ENCODE measurements at places on chromosomes 2 and 18. TPM values are rescaled to one million over a fixed set of nuclear protein-coding genes. Genes with fewer than 3 reads are reported as not detected.

Gene GALNT13
- not detected for total RNA-seq

Gene USP14
- 16.6 TPM for total RNA-seq

GRCh38 chr2:160474319-160474645 is 19.3 kb downstream of the RBMS1 start:
- DNase-seq: no peak

GRCh38 chr2:155665704-155666103 is 666.8 kb downstream of the NR4A2 start:
- DNase-seq: no peak

DNA sequence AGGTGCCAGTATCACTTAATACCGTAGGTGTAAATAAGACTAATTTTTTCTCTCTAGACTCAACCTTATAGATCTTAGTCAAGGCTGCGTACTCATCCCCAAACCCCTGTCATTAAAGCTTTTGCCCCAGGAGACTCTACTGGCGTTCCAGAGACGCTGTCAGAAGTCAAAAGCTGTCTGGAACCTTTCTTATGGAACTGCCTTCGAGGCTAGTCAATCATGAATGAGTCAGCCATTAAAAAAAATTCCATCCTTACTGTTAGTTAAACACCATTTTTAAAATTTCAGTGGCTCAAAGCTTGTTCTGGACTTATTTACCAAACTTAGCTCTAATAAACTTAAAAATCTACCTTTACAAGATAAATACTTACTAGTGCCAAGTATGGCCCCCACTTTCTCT is 52.1 kb downstream of the SPRED2 start:
- peak; percentile 61 for DNase-seq

GRCh38 chr2:38765149-38765548 is 12.9 kb upstream of the GEMIN6 start:
- no peak for DNase-seq

- no peak for DNase-seq
Measured at GRCh38 chr2:119059287-119059686, 99.3 kb downstream of the C1QL2 start.

Gene MALL
- total RNA-seq: 3.8 TPM

DNA sequence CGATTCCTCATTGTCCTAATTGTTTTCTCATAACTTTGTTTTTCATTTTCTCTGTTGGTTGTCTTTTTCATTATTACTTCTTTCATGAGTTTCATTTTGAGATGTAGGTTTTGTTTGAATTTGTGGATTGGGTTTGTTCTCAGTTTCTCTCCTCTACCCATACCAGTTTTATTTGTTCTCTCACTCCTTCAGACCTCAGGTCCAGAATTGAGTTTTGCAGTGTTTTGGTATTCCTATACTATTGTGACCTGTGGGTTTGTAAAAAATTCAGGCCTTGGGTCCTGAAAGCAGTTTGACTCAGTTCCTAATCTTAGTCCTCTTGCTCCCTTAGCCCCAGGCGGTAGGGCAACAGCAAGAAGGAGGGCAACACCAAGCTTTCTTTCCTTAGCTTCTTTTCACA is 28.3 kb upstream of the UBE2E3 start:
- DNase-seq: no peak

Measured in RPMI7951 (cell line).